Colonic mucosa (tissue), 4 donors: ENCODE measurements at places on chromosomes 12 and 14. TPM values are rescaled to one million over a fixed set of nuclear protein-coding genes. Genes with fewer than 3 reads are reported as not detected.

The LTA4H gene
- 96.5 TPM for total RNA-seq

The NOP9 gene
- total RNA-seq, result 49.8 TPM

The RND1 gene
- total RNA-seq, result 2.5 TPM

The MUCL1 gene
- not detected for total RNA-seq

The GPR84 gene
- total RNA-seq, result not detected
